Right lung (tissue), 10 donors: ENCODE measurements at places on chromosomes 1 and 21. TPM values are rescaled to one million over a fixed set of nuclear protein-coding genes. Genes with fewer than 3 reads are reported as not detected.

DNA sequence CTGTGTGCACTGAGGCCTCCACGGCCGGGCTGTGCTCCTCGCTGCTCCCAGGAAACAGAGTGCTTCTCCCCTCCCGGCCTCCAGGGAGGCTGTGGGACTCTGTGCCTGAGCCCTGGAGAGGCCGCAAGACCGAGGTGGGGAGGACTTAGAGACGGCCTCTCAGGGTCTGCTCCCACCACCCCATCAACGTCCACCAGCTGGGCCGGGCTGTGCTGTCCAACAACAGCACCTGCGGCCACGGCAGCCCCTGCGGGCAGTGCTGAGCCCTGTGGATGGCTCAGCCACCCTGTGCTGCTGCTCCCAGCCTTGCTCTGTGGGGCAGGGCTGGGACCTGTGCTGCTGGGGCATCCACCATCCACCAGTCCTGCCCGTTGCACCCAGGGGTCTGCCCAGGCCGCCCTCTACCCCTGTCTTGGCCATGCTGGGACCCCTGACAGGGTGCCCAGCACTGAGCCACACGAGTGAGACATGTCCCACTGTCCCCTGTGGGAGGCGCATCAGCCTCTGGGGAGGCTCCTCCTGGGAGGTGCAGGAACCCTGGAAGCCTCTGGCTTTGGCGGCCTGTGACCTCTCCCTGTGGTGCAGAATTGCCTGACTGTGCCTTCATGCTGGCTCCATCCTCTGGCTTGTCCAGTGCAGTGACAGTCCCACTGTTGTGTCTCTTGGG, 31.2 kb upstream of the LRRC3 start:
- DNase-seq, result no peak

DNA sequence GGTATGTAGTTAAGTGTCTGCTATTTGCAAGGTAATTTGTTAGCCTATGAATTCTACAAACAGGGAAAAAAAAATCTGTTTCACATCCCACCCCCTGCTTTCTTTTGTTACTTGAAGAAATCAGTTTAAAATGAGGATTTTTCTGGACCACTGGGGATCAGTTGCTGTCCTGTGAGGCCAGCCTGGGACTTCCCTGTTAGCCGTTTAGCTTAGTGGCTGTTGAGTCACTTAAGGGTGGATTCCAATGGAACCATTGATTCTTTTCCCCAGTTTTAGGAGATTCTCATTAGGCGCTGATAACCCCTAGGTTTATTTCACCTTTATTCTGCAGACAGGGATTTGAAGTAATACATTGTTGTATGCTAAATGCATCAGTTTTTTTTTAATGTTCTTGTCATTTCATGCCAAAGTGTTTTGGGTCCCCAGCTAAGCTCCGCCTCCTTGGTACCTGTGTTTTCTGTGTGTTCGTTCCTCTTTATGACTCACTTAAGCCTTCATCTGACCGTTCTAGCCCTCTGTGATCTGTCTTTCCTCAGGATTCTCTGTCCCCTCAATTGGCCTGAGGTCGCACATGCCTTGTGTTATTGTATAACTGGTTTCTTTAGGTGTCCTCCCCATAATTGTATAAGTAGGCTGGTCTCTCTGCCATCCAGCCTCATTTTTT, 59.3 kb downstream of the NOS1AP start:
- no peak for DNase-seq

DNA sequence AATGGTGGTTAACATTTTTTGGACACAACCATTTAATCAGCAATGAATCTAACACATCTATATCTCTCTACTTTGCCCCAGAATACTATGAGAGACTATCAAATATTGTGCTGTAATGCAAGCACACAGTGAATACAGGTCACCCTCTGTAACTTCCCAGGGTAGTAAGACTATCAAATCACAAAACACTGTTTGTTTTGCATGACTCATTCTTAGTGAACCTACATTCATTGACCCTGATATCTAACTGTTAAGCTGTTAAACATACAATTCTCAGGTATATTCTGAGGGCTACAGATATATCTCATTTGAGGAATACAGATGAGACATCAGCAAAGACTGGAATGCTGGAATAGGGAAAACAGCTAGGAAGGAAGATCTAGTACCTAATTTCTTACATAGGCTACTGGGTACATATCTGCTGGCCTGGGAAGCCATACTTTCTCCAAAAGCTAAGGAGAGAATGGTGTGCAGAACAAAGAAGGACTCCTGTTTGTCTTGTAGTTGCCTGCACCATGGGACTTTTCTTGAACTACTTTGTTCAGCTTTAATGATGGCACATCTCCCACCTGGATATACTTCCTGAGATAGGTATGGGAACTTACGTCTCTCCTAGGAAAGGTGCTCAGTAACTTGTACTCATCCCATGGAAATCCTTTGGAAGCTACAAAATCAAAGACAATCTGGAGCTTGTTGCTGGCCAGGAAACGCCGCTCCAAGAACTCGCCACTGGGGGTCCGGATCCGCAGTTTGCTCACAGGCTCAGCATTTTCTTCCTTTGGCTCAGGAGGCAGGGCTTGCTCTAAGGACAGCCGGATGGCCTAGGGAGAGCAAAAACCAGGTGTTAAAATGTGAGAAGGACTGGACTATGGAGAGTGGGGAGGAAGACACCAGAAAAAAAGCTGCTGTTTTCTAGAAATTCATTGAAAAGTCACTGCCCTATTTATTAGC, 51.9 kb upstream of the DMRTA2 start:
- no peak for DNase-seq

- no peak for DNase-seq
Observed at GRCh38 chr1:176983731-176984130, 180.8 kb downstream of the ASTN1 start.

GRCh38 chr1:225866981-225867380, 15.2 kb downstream of the TMEM63A start:
- no peak for DNase-seq

DNA sequence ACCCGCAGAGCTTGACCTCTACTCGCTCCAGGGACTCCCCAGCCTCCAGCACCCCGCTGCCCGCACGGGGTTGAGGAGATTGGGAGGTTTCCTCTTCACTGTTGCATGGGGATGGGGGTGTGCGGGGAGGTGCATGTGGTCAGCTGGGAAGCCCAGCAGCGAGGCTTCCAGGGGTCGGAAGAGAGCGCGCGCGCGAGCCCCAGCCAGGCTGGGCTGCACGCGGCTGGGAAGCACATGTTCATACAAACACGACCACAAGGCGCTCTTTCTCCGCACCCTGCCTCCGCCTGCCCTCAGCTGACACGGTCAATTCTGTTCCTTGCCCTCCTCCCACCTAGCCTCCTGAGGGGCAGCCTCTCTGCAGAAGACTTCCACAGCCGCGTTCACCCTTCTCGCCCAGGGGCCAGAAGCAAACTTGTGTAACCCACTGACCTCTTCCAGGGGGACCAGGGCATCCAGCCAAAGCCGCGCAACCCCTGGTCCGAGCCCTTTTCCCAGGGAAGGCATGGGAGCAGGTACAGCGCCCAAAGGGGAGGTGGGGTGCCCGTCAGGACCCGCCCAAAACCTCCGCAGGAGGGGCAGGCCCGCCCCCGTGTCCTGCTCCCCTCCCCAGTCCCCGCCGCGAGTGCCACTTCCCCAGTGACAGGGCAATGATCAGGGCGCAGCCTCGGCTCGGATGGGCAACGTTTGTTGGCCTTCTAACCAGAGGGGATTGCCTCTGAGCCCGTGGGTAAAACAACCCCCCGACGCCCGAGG, 1.3 kb downstream of the COL24A1 start:
- peak; percentile 71 for DNase-seq

- no peak for DNase-seq
Observed at GRCh38 chr1:209620487-209620884, 31.7 kb downstream of the LAMB3 start.

DNA sequence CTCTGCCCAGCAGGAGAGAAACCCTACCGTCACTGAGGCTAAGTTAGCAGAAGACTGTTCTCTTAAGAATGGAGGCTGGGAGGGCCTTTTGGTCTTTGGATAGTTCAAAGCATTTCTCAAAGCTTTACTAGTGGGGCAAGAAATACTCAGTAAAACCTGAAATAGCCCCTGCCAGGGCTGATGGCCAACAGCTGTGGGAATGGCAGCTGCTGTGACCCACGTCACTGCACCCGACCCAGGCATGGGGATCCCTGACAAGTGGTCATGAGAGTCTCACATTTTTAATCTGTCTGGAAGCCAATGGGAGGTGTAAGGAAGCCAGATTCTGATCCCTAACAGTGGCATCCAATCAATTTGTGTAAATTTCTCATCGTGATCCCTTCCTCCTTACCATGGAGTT, 44.5 kb upstream of the ENAH start:
- no peak for DNase-seq

- no peak for DNase-seq
Observed at GRCh38 chr1:218380125-218380977, 35.2 kb downstream of the TGFB2 start.

The NPHP4 gene
- 7.1 TPM for polyA plus RNA-seq

The AMPD1 gene
- polyA plus RNA-seq, result not detected

The SORT1 gene
- polyA plus RNA-seq, result 42.6 TPM

The COL16A1 gene
- 160 TPM for polyA plus RNA-seq

The RGS7 gene
- polyA plus RNA-seq, result 0.50 TPM
